Hippocampal formation (tissue), 2 donors: ENCODE measurements at places on chromosomes 16 and 17.

DNA sequence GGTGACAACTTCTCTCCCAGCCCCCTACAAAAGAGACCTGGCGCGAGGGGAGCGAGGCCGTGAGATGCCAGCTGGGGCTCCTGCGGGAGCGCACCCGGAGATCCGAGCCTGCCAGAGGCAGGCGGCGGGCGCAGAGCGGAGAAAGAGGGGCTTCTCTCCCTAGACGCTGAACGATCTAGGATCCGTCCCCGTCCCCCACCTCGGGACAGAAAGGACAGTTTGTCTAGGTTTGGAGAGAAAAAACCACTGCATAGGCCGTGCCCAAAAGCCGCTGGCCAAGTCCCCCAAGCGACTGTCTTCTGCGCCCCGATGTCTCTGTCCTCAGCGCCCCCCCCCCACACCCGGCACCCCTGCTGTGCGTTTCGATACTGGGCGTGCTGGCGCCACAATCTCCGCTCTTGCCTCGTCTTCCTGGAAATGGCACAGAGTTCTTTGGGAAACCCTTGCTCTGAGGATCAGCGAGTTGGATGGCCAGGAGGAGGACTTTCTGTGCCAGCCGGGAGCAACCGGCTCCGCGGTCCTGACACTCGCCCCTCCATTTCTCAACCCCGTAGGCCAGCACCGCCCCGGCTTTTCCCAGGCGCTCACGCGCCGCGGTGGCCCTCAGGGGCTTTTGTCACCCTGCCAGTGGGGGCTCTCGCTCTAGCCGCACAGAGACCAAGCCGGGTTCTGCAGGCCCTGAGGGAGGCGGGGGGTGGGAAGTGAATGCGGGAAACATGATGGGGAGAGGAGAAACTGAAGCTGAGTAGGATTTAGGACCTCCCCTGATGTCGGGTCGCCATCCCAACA, 1.0 kb downstream of the SSTR2 start:
- DNase-seq: no peak

- no peak for DNase-seq
These were observed 90.8 kb downstream of the TBC1D16 start for GRCh38 chr17:79944821-79945391.

DNA sequence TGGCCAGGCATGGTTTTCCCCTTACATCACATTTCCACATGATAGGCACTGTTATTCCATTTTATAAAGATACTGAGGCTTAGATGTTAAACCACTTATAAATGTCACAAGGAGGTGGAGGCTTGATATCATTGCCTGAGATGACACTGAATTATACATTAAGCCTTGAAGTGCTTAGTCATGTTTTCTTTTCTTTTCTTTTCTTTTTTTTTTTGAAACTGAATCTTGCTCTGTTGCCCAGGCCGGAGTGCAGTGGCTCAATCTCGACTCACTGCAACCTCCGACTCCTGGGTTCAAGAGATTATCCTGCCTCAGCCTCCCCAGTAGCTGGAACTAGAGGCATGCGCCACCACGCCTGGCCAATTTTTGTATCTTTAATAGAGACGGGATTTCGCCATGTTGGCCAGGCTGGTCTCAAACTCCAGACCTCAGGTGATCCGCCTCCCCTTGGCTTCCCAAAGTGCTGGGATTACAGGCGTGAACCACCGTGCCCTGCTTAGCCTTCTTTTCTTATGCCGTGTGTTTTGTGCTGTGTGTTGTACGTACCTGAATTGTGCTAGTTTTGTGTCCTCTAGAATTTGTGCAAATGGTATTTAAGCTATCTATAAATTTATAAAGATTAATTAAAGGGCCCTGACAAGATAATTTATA, 1.2 kb downstream of the DNAJA3 start:
- no peak for DNase-seq

DNA sequence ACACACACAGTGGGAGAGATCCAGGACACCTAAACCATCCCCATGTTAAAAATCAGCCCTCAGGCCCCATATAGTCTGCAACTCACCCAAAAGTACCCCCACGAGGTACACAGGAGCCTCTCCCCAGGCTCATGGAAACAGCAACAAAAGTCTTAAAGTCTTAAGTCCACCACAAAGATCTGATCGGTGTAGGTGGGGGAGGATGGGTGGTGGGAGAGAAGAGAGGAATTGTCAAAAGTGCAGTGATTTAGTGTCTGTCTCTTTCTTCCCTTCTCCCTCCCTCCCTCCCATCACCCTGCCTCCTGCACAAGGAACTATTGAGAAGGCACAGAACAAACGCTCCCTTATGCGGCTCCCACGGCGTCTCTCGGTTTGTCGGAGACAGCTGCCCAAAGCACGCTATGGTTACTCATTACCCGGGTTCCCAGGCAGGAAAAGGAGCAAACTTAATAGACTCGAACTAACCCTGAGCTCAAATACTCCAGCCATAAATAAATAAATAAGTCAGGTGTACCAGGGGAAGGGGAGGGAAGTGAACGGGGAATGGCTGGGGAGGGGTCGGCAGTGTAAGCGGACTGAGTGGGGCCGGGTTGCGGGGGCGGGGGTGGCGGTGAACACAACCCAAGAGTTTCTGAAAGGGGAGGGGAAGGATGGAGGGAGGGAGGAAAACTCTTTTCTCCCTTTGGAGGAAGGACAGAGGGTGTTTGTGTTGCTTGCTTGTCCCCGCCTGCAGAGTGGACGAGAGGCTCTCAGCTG, 477.4 kb downstream of the SLC39A11 start:
- DNase-seq: peak; percentile 84

DNA sequence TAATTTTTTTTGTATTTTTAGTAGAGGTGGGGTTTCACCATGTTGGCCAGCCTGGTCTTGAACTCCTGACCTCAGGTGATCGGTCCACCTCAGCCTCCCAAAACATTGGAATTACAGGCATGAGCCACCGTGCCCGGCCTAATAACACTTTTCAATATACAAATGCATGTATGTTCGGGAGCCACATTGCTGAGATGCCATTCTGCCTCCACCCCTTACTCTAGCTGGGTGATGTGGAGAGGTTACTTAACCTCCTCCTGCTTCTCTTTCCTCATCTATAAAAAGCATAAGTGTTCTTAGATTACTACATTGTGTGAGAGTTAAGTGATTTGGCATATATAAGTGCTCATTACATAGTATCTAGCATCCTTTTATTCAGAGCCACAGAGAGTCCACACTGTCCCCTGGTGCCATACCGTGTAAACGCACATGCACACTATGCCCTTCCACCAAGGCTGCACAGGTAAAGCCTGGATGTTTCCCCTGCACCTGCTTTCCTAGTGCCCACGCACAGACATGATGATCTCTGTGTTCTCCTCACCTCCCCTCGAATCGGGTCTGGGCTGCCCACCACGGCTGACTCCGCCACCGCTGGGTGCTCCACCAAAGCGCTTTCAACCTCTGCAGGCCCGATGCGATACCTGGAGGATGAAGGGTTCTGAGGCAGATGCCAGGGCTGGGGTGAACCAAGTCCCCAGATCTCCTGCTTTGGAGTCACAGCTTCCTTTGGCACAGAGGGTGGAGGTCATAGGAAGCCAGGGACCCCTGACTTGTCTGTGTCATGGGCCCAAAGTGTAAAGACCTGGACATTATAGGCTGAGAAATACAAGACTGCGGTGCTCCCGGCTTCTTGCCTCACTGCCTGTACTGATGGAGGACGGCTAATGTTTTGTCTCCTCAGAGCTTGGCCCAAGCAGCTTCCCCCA, 49.0 kb upstream of the ACSM2B start:
- DNase-seq: no peak

DNA sequence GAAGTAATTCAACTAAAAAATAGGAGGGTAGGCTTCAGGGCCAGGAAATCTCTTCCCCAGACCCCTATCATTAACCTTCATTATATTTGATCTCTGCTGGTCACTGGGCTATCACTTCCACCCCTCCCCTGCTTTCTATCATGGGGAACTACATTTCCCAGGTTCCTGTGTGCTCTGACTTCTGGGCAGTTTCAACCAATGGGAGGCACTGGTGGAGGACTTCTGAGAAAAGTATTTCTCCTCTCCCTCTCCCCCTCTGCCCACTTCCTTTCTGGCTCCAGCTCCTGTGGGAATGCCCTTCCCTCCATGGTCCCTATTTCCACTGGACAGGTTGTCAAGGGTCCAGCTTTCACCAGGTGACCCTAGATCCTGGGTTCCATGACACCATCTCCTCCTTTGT, 364.4 kb downstream of the C16orf95 start:
- DNase-seq: no peak

DNA sequence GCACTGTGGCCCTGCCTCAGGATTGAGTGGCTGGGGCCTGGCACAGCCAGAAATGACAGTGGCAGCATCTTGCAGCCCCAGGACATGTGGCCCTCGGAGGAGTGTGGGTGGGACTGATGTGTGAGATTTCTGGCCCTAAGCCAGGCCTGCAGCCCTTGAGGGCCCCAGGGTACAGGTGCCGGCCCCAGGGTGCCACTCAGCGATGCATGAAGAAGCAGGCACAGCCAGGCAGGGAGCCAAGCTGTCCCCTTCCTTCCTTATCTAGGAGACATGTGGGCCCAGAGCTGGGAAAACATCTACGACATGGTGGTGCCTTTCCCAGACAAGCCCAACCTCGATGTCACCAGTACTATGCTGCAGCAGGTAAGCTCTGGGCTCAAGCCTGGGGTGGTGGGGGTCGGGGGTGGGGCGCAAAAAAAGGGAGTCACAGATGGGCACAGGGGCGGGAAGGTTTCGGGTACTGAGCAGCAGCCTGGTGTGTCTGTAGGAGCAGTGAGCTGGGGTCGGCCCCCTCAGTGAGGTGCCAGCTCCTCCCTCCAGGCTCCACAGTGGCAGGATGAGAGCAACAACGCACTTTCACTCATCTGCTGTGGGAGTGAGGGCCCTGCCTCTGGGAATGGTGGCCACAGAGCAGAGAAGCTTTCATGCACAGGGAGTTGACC, 4.1 kb downstream of the ACE start:
- DNase-seq: no peak
